ENCODE measurements at places on chromosomes 7 and 10.

DNA sequence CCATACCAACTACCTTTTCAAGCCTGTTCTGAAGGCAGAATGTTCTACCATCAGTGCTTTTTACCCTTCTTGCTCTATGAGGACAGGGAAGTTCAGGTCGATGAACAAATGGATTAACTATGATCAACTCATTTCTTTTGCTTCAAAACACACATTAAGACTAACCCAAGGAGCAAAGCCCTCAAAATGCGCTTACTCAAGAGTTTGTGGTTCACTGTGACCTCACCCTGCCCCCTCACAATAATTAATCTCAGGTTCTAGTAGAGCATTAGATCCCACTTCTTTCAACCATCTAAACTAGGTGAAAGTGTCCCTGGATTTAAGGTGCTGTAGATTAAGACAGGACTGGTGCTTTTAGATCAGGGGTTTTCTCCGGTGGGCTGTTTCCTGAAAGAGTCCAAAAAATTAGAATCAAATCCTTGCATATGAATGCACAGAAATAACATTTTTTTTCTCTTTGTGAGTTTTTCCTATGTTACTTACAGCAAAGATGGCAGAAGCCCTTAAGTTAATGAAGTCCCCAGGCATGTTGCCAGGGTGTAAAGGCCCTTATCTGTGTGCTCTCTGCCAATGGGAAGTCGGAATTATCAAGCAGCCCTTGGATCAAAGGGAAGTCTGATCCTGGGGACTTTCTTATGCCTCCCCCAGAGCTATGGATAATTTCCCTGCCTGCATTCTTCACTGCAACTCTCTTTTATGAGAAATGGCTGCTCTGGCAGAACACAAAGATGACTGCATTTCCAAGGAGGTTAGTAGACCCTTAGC lies 205.5 kb upstream of the STK17A start:
- no peak for DNase-seq

DNA sequence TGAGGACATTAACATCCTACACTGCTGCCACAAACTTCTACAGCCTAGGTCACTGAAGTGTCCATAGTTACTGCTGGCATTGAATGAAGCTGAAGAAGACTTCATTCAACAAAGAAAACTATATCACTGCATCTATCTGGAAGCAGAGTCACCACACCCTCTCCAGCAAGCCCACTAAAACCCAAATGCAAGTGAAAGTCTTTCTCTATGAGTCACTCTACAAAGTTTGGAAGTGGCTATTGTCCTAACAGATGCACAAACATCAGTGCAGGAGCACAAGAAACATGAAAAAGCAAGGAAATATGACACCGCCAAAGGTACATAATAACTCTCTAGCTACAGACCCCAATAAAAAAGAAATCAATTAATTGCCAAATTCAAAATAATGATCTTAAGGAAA lies 43.5 kb upstream of the CAMK2B start:
- no peak for DNase-seq

DNA sequence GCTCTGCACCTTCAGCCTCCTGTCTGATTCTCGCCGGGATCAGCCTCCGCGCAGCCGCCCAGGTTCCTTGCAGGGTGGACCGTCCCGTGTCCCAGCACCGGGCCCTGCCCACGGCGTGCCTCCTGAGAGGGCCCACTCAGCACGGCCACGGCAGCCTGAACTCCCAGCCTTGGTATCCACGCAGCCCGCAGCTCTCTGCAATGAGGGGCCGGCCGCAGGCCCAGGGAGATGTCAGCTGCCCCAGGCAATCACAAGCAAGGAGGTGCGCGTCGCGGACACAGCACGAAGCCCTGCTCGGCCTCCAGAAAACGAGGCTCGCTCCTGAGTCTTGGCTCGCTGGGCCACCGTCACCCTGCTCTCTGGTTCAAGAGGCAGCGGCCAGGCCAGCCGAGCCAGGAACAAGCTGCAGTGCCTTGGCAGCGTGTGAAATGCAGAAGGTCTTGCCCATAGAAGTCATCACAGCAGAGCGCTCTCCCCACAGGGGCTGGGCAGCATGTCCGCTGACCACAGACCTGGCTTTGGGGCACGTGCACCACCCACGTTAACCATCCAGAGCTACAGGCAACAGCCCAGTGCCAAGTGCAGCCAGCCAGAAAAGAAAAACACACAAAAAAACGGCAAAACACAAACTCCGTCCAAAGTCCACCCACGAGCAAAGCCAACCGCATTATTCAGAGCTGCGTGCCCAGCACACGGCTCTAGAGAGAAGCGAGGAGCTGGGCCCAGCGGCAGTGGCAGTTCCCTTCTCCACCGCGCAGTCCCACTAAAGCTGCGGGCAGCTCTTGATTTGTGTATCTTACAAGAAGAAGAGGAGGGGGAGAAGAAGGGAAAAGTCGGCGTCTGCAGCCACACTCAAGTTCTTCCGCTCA lies 13.9 kb downstream of the GPER1 start:
- DNase-seq: no peak

DNA sequence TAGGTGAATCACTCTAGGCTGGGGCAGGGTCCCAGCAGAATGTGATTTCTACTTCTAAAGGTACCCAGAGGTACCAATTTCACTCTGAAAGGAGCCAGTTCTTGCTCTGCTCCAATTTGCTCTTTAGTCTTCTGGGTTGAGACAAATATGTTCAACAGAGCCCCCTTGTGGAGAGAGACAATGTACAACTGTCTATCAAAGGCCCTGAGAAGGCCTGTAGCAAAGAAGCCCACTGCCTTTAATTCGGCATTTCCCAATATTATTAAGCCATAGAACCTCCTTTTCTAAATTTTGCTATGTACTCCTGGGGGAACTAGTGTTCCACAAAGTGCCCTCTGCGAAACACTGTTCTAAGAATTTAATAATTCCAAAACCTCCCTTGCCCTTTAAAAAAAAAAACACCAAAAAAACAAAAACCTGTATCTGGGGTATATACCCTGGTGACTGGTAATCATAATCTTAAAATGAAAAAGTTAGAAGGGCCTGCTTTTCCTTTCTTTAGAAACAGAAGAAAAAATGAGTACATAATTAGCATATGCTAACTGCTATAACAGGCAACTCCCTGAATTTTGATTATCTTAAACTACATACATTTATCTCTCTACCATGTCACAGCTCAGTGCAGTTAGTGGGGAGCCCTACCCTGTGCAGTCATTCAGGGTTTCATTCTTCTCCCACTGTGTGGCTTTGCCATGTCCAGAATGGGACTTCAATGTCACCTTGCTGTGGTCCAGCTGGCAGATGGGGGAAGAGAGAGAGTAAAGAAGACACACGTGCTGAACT lies 160.9 kb upstream of the BMPER start:
- DNase-seq: no peak

DNA sequence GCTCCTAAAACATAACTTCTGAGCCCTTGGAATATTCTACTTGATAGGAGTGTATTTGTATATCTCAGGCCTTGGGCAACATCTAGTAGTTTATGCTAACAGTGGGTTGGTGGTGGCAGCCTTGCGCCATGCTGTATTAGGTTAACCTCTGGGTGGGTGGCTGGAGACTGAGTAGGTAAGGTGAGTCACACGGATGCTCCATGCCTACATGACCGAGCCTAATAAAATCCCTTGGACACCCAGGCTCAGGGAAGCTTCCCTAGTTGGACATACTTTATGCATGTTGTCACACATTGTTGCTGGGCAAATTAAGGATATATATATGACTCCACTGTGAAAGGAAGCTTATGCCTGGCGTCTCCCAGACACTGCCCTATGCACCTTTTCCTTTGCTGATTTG lies 6.0 kb upstream of the DAGLB start:
- DNase-seq: no peak

DNA sequence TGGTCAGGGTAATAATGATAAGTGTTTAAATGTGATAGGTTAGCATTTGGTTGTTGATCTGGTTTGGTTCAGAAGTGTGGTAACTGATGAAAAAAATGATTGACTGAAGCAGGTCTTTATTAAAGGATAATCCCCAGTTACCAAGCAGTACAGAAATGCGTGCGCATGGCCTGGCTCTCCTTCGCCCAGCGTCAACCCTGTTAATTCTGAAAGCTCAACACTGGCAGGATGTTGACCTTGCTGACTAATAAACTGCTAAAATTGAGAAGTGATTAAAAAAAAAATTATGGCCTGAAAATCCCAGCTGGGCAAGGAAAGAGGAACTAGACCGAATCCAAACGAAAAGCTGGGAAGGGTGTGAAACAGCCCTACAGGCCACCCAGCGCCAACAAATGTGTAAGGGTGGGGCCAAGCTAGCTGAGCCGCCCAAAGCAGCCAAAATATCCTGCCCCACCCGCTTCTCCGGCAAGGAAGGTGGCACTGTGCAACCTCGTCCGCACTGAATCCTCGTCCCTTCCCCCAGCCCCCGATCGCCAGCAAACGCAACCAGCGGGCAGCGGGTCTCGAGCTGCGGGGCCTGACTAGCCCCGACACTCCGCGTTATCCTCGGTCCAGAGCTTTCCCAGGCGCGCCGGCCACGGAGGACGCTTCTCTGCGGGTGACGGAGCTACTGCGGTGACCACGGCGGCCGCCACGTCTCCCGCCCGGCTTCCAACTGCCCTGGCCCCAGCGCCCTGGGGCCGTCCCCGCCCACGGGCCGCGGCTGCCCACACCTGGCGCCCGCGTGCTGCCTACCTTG lies 561 bp downstream of the SHTN1 start:
- DNase-seq: peak; percentile 74

DNA sequence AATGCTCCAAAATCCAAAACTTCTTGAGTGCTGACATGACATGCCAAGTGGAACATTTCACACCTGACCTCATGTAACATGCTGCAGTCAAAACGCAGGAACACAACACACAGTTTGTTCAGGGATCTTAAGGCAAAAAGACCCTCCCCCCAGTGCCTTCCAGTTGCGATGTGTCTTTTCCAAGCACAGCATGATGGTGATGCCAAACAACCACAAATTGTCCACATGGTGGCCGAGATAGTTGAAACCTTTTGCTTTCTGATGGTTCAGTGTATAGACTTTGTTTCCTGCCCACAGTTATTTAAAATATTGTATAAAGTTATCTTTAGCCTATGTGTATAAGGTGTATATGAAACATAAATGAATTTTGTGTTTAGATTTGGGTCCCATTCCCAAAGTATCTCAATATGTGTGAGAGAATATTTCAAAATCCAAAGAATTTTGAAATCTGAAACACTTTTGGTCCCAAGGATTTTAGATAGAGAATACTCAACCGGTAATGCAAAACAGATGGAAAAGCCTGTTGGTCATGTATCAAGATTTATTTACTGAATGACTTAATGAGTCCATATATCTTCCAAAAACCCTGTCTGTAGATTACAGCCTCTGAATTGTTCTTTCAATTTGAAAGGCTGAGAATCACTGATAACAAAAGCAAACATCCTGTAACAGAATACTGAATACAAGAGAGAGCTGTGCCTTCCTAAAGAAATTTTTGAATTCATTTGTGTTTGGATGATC lies 93.4 kb upstream of the OIT3 start:
- DNase-seq: no peak

DNA sequence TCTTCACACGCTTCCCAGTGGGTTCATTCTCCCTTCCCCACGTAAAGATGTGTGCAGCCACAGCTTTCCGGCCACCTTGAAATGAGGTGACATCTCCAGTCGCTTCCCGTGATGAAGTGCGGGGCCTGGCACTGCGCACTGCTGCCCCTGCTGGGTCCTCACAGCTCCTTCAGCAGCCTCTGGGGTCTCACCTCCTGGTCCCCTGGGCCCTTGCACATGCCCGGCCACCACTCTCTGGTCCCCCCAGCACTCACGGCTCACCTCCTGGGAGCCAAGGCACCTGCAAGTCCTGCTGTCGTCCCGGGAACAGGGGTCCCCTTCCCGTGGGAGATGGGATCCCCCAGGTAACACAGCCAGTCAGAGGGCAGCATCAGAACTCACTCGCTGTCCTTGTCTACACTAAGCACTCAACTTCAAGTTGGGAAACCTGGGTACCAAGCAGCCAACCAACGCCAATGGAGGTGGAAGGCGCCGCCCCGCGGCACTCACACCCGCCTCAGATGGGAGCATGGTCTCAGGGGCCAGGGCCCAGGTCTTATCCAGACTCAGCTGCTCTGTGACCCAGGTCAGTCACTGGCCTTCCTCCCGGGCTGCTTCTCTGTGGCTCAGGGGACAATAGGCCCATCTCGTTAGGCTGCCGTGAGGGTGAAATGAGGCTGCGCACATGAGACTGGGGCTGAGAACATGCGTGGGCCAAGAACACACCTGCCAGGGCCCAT lies 176.2 kb downstream of the PTPRN2 start:
- DNase-seq: no peak

DNA sequence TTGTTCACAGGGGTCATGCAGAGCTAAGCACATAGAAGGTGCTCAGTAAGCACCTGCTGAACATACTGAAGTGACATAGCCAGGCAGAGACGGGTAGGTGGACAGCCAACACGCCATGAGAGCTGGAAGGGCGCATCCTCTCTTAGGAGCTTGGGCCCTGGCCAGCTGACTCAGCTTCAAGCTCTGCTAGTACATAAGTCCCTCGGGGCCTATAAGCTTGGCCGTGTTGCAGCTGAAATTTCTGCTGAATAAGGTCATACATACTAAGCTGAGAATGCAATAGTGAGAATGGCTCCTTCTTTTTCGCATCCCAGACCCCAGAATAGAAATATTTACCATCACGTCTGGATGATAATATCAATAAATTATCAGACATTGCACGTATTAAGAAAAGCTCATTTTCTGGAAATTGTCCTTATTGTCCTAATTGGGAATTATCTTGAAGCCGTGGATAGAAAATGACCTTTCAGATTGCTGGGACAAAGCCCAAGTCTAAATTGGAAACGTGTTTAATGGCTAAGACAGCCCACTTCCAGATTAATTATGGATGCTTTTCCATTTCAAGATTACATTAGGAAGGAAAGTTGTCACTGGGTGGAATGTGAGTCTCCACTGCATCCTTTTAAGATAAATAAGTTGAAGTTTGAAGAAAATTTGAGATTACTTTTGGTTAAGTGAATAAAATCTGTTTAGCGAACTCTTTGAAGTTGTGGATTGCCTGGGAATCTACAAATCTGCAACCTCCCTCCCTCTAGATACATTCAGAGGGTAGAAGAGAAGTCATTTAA lies 287.1 kb upstream of the C7orf33 start:
- DNase-seq: no peak

DNA sequence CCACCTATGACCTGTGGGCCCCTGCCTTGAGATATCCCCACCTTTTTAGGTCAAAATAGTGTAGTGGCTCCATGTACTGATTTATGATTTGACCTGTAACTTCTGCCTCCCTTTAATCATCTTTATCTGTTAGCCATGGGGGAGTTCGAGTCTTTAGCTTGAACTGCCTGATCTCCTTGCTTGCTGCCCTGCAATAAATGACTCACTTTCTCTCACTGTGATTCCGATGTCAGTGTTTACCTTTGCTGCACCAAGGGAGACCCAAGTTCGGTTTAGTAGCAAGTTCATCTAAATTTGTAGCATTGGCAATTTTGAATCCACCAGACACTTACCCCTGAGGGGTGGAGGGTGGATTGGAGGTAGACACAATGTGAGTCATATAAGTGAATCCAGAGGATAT lies 814.6 kb upstream of the AUTS2 start:
- DNase-seq: no peak

- no peak for DNase-seq
Measured at GRCh38 chr10:27688991-27689390, 56.6 kb downstream of the MKX start.

DNA sequence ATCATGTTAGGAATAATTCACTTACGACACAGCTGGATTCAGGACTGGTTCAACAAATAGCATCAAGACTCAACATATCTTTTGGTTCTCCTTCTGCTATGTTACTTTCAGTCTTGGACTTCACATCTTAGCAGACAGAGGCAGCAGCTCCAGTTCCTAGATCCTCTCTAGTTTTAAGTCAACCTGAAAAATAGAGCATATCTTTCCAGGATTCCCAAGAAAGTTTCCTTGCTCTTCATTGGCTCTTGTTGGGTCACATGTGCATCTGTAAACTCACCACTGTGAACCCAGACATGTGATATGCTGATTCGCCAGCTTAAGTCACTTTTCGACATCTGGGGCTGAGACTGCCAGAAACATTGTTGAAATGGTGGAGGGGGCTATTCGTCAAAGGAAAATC lies 210.1 kb upstream of the KMT2E start:
- DNase-seq: no peak

Data from anterior cingulate cortex (tissue), 58 donors.